ENCODE measurements at places on chromosomes 12 and 14.
A peak's percentile ranks its signal among the peaks of the same experiment; 100 is the strongest.

GRCh38 chr14:41490323-41490722 is 116.4 kb upstream of the LRFN5 start:
- no peak for DNase-seq

- no peak for DNase-seq
Observed at GRCh38 chr12:80625901-80626300, 81.5 kb upstream of the MYF6 start.

- no peak for DNase-seq
Observed at GRCh38 chr14:54652188-54652587, 85.3 kb downstream of the SAMD4A start.

- DNase-seq: no peak
Observed at GRCh38 chr14:33951183-33951840, 438 bp upstream of the EGLN3 start.

DNA sequence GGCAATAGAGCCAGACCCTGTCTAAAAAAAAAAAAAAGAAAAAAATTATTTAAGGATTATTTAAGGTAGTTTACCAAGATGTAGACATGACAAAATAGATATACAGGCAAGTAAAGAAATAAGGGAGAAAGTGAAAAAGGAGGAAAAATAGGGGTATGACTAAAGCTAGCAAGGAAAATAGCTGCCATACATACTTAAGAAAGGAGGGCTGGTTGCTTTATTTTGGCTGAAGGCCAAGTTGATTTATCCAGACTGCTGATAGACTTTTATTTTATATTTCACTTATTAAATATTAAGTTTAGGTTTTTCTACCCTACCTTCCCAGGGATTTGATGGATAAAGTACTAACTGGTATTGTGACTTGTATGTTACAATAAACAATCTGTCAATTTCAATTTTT is 8.3 kb upstream of the AEBP2 start:
- no peak for DNase-seq

GRCh38 chr12:92639017-92639416 is 63.8 kb upstream of the PLEKHG7 start:
- DNase-seq: no peak

GRCh38 chr12:115213538-115214016 is 529.6 kb upstream of the TBX3 start:
- DNase-seq: no peak

DNA sequence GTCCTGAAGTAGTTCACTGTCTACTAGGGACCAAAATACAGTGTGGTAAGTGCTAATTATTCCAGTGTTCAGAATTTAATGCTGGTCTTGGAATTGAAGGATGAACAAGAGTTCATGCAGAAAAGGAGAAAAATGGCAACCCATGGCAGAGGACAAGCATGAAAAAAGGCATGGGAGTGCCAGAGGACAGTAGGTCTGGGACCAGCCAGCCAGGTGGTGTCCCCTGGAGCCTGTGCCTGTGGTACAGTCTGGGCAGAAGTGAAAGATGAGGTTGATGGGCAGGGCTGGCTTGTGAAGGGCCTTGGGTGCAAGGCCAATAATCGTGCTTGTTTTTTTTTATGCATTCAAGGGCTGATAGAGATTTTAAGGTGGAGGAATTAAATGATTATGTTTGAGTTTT is 21.0 kb downstream of the C12orf75 start:
- DNase-seq: no peak

GRCh38 chr12:52038447-52038846 is 12.8 kb upstream of the NR4A1 start:
- DNase-seq: no peak

- DNase-seq: no peak
Observed at GRCh38 chr14:86915406-86915805, 1077.6 kb downstream of the GALC start.

GRCh38 chr14:95313190-95313589 is 6.5 kb downstream of the CLMN start:
- DNase-seq: no peak

GRCh38 chr14:59161561-59162175 is 26.8 kb upstream of the DAAM1 start:
- DNase-seq: peak; percentile 25
